ENCODE measurements at places on chromosomes 5 and 9. TPM values are rescaled to one million over a fixed set of nuclear protein-coding genes. Genes with fewer than 3 reads are reported as not detected.

- H3K36me3 ChIP-seq, result no peaks in the 10 kb centered on the region
- H3K4me1 ChIP-seq, result no peaks in the 10 kb centered on the region
- no peak overlapping the region for H3K4me3 ChIP-seq
Observed at GRCh38 chr5:89584339-89584956, 701.5 kb upstream of the MEF2C start.

- H3K27me3 ChIP-seq, result no peaks in the 10 kb centered on the region
- no peaks in the 10 kb centered on the region for H3K36me3 ChIP-seq
- H3K27ac ChIP-seq, result no peak overlapping the region
- H3K4me3 ChIP-seq, result no peak overlapping the region
- peaks cover 62% of the 10 kb centered on the region for H3K4me1 ChIP-seq
- no peak for DNase-seq
Observed at GRCh38 chr5:124663101-124663506, 83.3 kb downstream of the ZNF608 start.

DNA sequence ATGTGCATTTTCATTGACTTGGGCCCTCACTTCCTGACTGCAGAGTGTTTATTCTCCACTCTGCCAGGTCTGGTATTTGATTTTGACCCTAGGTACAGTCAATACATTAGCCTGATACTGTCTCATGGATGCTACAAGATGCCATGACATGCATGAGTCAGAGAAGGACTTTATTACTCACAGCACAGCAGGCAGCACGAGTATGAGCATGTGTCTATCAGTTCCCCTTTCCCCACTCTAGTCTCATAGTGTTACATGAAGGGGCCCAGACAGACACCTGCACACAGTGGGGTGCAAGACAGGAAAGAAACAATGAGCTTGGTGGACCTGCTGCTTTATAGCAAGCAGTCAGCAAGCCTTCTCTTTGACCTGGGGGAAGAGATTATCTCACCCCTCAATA is 19.6 kb downstream of the ITGA2 start:
- H3K36me3 ChIP-seq, result no peaks in the 10 kb centered on the region
- no peak overlapping the region for H3K4me3 ChIP-seq
- H3K27ac ChIP-seq, result no peak overlapping the region
- H3K27me3 ChIP-seq, result no peaks in the 10 kb centered on the region

GRCh38 chr5:61301341-61302199 is 30.5 kb upstream of the ZSWIM6 start:
- H3K36me3 ChIP-seq, result no peaks in the 10 kb centered on the region
- peak overlapping the region; percentile 38 for H3K27ac ChIP-seq
- H3K27me3 ChIP-seq, result no peaks in the 10 kb centered on the region
- DNase-seq, result peak; percentile 66
- H3K4me3 ChIP-seq, result no peak overlapping the region
- peaks cover 43% of the 10 kb centered on the region for H3K4me1 ChIP-seq

- no peaks in the 10 kb centered on the region for H3K27me3 ChIP-seq
- H3K4me3 ChIP-seq, result no peak overlapping the region
- DNase-seq, result peak; percentile 81
- H3K27ac ChIP-seq, result peak overlapping the region; percentile 57
- H3K36me3 ChIP-seq, result no peaks in the 10 kb centered on the region
Observed at GRCh38 chr9:18208166-18209059, 265.5 kb upstream of the ADAMTSL1 start.

The SMIM32 gene
- 21.6 TPM for total RNA-seq

The PDLIM4 gene
- total RNA-seq, result 43.4 TPM
